ENCODE measurements at places on chromosomes 16 and 17.

- peak; percentile 18 for DNase-seq
These were observed 12.4 kb downstream of the MRPL27 start for GRCh38 chr17:50360486-50361115.

DNA sequence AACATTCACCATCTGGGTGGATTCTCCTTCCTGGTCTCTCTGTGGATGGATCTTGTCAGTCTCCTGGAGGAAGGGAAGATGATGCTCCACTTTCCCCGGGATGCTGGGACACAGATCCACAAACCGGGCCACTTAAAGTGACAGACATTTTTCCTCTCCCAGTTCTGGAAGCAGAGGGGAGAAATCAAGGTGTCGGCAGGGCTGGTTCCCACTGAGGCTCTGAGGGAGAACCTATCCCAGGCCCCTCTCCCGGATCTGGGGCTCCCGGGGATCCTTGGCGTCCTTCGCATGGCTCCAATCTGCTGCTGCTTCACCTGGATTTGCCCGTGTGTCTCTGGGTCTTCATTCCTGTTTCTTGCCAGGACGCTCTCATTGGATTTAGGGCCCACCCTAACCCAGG, 263.1 kb upstream of the TNRC6C start:
- no peak for DNase-seq

DNA sequence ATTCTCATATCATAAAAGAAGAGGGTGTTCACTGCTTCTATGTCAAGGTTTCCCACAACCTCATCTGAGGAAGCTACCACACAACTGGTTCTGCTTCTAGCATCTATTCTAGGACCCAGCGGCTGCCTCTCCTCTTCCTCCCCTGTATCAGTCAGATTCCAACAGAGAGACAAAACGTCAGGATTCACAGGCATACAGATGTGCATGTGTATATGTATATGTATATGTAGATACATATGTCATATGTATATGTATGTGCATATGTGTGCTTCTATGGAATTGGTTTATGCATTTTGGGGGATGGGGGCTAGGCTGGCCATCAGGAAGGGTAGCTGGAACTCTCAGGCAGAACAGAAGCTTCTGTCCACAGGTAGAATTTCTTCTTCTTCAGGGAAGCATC, 37.4 kb upstream of the NLRP1 start:
- DNase-seq = no peak

DNA sequence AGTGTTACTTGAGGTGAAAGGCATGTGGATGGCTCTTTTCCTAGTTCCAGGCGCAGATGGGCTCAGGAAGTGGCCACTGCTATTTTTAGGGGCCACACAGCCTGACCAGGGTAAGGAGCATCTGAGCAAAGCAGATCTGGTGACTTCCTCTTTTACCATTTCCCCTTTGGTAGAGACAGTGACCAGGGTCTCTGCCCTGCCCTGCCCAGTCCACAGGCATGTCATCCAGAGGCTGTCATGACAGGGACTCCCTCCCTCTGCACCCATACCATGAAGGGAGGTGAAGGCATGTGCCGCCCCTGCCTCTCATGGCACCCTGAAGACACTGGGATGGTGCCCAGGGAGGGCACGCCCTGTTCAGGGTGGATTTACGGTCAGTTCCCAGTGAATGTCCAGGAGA, 2.2 kb downstream of the PLA2G15 start:
- DNase-seq = no peak

GRCh38 chr16:88737298-88738150, 31.2 kb downstream of the CTU2 start:
- no peak for DNase-seq

GRCh38 chr17:36204724-36205500, 6.0 kb upstream of the CCL4L2 start:
- no peak for DNase-seq

DNA sequence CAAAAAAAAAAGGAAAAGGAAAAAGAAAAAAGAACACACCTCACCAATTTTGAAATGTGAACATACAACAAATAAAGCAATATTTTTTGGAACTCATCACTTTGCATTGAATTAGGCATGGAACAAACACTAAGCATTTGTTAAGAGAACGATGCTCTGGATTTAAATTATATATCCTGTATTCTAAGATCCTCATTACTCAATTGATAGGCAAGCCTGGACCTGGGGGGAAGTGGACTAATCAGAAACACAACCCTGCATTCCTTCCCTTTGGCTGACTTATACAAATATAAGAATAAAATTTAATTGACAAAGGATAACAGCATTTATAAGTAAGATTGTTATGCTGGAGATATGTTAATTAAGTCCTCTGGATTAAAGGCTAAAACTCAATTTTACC, 2.2 kb downstream of the GJC1 start:
- DNase-seq = no peak

DNA sequence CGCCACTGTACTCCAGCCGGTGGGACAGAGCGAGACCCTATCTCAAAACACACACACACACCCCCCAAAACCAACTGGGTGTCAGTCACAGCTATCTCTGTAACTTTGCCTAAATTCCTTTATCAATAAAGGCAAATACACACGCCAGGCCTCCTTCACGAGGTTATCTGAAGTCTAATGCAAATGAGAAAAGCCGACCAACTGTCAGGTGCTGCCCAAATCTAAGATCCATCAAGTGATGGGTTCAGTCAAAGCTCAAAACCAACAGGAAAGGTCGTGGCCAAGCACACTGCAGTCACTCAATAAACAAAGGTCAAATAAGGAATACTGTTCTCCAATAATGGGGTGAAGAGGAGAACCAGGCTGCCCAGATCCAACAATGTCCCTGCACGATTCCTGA, 1.1 kb downstream of the ANKFY1 start:
- DNase-seq = no peak

DNA sequence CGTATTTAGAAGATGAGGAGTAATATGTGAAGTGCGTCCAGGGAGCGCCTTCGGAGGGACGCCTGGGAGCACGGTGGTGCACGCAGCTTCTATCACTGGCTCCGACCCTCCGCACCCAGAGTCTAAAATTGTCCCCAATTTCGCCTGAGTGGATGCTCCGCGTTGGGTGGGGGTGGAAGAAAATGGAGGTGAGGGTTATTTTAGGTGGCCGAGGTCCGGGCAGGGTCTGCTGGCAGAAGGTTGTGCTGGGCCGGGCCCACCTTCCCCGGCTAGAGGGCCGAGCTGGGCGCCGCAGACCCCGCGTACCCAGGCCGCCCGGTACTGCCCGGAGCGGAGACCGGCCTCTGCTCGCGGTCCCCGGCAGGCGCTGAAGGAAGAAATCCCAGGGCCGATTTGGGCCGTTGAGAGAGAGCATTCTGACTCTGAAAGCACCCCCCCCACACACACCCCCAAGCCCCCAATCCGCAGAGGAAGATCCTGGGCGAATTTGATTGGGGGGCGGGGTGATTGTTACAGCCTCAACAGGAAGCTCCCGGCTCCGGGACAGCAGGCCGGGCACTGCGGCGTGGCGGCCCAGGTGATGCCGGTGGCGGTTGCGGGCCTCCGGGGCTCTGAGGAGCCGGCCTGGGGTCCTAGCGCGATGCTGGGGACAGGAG, 3.0 kb downstream of the BAHCC1 start:
- no peak for DNase-seq

DNA sequence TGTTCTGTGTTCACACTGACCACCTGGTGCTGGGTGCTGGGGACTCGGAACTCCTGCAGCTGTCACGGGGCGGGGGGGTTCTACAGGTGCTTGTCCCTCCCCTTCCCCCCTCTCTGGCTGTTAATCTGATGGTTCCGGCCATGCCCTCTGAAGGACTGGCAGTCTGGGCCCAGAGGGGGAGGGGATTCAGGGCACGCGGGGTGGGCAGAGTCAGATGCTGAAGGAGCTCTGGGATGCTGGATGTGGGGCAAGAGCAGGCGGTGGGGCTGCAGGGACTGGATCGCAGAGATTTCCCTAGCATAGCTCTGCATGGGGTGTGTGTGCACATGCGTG, 5.4 kb upstream of the TBX21 start:
- DNase-seq = no peak

DNA sequence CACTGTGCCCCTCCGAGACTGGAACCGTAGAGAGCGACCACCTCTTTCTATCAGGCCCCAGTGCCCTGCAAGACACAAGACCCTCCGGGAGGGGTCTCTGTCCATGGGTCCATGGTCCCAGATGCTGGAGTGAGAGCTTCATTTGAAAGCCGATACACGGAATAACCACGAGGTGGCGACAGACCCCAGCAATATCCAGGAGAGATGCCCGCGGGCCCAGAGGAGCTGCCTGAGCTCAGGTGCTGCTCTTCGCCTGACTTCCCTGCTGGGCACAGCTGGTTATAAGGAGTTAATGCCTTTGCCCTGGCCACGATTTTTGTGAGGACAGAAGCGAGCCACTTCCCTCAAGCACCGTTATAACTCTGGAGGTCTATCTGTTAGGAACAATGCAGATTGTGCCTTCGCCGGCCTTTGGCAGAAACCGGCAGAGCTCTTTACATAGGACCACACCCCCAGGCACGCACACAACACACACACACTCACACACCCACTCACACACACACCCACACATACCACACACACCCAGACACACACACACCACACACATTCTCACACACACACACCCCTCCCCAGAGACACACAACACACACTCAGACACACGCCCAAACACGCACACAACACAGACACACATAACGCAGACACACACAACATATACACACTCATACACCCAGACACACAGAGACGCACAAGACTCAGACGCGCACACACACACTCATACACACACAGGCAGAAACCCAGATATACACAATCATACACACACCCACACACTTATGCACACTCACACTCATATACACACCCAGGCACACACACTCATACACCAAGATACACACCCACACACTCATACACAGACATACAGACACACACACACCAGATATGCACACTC, 436.4 kb downstream of the SOX9 start:
- DNase-seq = no peak

DNA sequence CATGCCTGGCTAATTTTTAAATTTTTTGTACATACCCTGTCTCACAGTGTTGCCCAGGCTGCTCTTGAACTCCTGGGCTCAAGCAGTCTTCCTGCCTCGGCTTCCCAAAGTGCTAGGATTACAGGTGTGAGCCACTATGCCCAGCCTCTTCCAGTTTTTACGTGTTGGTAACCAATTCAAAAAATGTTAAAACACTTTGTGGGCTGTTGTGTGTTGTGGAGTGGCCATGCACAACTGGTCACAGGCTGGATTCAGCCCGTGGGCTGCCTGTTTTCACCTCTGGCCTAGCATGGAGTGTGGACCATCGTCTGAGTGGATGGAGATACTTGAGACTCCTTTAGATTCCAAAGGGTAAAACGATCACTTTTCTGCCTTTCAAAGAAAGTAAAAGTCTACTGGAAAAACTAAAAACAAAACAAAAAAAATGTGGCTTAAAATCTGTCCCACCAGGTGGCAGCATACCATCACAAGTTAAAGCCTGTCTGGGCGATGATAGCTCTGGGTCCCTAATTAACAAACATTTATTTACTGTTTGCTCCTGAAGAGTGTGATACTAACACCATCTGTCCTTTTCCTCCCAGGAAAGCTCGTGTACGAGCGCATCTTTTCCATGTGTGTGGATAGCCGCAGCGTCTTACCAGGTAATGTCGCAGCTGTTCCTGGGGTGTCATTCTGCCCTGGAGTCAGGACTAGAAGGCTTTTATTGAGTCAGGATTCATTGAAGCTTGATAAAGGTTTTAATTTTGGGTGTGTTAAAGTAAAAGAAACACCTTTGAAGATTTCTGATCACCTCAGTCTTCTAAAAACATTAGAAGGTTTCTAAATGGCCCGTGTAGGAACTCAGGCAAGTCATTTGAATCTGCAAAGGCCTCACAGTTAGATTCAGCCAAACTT, 45.8 kb downstream of the VPS35L start:
- DNase-seq = peak; percentile 76

GRCh38 chr17:43756201-43756600, 2.4 kb downstream of the SOST start:
- DNase-seq = no peak

DNA sequence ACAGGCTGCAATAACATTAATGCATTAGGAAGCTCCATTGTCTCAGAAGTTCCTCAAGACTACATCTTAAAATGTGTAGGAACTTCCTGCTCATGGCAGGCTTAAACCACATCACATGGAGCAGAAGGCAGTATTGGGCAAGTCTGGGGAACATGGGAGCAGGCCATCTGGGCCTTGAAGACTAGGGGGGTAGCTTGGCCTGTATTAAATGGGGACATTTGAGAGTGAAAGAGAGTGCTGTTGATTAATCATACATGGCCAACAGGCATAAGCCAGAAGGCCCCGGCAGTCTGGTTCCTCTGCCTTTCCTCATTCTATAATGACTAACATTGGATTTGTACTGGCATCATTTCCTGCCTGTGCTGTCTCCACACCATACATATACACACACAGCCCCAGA, 25.2 kb upstream of the SLC5A11 start:
- no peak for DNase-seq

- no peak for DNase-seq
These were observed 51.2 kb downstream of the SYCE1L start for GRCh38 chr16:77250400-77250799.

All from putamen (tissue), 1 donor.